ENCODE measurements at places on chromosomes 2 and 18.

- peak; percentile 4 for DNase-seq
Measured at GRCh38 chr2:68185541-68186164, 28.0 kb downstream of the PNO1 start.

- DNase-seq: no peak
Measured at GRCh38 chr2:10930721-10931516, 19.2 kb downstream of the KCNF1 start.

- no peak for DNase-seq
Measured at GRCh38 chr2:19866771-19867170, 35.0 kb downstream of the TTC32 start.

GRCh38 chr2:173232956-173233744 lies 121.5 kb upstream of the CDCA7 start:
- no peak for DNase-seq

- DNase-seq: no peak
Measured at GRCh38 chr18:75215663-75216062, 5.1 kb downstream of the TSHZ1 start.

DNA sequence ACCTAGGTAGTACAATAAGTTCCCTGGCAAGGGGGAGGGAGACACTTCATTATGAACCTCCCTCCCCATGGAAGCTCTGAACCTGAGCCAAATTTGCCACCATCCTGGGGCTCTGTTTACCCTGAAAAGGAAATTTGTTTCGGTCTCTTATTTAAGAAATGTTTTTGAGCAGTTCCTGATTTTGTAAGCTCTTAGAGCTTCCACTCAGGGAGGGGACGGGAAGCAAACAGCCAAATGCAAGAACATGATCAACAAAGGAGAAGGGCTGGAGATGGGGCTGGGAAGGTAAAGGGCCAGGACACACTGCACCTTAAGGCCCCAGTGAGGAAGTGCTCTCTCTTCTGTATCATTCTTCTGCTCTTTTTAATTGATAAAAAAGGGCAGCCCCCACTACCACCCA lies 117.9 kb downstream of the NRP2 start:
- no peak for DNase-seq

DNA sequence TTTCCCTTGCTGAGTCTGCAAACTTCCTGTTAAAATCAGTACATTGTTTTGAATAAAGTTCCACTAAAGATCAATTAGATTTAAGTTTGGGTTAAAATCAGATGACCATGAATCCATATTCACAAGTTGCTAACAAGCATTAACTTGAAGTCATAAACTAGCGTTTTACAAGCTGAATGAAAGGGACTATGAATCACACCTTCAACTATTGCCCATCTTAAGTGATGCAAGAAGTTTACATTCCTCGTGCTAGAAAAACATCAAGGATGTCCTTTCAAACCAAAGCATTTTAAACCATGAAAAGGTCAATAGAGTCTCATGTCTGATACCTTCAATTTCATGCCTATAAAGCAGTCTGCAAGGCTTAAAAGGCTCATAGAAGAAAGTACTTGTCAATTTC lies 257.2 kb upstream of the SYT4 start:
- DNase-seq: no peak

DNA sequence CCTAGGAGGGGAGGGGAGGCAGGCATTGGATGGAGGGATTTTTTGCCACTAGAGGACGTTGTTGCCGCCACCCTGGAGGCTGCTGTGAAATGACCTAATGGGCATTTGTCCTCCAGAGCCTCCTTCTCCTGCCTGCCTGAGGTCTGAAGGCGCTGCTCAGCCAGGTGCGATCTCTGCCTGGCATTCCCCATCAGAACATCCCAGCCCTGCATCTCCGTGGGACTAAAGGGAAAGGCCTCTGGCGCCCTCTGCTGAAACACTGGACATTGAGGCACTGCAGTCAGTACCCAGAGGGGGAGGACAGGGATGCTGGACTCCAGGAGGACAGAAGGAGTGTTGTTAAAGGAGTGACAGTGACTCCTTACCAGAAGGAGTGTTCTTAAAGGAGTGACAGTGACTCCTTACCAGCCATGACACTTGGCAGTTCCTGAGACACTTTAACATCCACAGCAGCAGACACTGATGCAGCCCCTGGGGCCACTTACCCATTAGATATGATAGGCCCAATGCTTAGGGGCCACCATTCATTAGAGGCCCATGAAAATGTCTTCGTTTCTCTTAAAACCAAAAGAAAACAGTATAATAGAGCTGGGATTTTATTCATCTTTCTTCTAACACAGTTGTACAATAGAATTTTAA lies 17.0 kb downstream of the THNSL2 start:
- DNase-seq: peak; percentile 62

DNA sequence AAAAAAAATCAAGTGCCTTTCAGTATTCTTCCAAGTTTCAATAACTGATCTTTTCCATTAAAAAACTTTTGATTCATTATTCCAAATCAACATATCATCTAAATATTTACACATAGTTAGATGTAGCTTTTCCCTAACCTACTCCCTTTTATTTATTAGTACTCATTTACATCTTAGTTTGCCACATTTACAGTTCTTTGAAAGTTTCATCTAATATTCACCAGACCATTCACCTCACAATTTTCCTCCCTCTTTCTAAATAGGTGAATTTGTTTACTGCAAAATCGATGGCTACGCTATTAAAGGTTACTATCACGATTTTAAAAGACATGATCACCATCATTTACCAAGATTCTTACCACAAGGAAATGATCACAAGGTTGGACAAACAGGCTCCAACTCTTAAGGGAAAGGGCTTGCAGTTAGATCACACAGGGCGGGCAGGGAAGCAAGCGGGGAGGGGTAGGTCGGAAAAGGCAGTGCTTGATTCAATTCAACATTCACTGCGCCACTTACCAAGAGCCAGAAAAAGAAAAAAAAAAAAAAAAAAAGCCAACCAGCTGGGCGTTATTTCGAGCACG lies 654 bp upstream of the MARCHF7 start:
- no peak for DNase-seq
